Stimulated activated CD8-positive, alpha-beta memory T cell treated with anti-CD3 and anti-CD28 coated beads, Interleukin-2, amount 100 ng/mL, for 1 hour (primary cell): ENCODE measurements at places on chromosomes 7 and 10.

GRCh38 chr7:32131091-32131490, 60.9 kb upstream of the PDE1C start:
- no peak for DNase-seq

- DNase-seq, result no peak
Measured at GRCh38 chr7:5036446-5036845, 9.2 kb upstream of the RBAK start.

GRCh38 chr7:140051820-140052219, 10.9 kb downstream of the PARP12 start:
- no peak for DNase-seq

DNA sequence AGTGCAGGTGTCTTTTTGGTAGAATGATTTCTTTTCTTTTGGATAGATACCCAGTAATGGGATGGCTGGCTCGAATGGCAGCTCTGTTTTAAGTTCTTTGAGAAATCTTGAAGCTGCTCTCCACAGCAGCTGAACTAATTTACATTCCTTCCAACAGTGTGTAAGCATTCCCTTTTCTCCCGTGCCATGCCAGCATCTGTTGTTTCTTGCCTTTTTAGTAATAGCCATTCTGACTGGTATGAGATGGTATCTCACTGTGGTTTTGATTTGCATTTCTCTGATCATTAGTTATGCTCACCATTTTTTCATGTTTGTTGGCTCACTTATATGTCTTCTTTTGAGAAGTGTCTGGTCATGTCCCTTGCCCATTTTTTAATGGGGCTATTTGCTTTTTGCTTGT, 486.3 kb downstream of the GALNT17 start:
- DNase-seq, result no peak

DNA sequence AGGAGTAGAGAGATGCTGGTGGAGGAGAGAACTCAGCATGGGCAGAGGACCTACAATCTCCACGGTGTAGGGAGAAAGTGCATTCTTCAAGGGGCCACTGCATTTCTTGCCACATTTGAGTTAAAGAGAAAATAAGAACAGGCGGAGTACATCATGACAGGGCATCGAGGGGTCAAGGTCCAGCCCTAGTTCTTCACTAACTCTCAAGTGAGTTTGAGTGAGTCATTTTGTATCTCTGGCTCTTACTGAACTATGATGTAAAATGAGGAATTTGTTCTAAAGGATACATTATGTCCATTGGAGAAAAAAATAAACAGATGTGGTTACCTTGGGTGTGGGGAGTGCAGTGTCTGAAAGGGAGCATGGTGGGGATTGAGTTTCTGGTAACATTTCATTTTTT, 182.9 kb downstream of the XPNPEP1 start:
- no peak for DNase-seq

DNA sequence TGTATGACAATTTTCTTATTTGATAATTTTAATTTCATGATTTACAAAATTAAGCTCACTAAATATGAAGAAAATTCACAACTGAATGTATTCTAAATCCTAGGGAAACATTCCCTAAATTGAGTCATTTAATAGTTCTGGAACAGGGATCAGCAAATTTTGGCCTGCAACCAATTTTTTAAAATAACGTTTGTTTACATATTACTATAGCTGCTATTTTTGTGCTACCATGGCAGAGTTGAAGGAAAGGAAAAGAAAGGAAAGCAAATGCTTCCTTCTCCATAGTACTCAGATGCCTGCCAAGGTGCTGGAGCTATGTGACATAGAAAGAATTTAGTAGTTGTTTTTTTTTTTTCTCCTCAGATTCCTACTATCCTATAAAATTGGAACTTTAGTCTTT, 1307.7 kb upstream of the LRRTM3 start:
- no peak for DNase-seq

- DNase-seq, result no peak
Measured at GRCh38 chr7:33649476-33650441, 255.6 kb upstream of the BMPER start.

GRCh38 chr7:51233374-51233773, 83.2 kb downstream of the COBL start:
- DNase-seq, result no peak

DNA sequence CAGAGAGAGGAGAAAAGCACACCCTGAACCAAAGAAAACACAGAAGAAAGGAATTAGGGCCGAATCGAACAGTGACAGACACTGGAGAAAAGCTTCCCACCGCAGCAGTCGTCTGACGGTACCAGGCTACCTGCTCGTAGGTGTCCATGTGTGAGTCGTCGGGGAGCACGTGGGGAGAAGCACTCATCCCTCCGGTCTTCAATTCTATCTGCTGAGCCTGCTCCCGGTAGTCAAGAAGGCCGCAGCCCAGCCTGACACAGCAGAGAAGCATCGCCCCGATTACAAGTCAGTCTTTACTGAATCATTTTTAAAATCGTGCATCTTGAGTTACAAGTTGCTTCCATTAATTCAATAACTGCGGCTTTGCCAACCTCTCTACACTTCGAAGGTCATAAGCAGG, 24.5 kb downstream of the PITRM1 start:
- no peak for DNase-seq

- no peak for DNase-seq
Measured at GRCh38 chr7:69677881-69678493, 79.7 kb downstream of the AUTS2 start.

DNA sequence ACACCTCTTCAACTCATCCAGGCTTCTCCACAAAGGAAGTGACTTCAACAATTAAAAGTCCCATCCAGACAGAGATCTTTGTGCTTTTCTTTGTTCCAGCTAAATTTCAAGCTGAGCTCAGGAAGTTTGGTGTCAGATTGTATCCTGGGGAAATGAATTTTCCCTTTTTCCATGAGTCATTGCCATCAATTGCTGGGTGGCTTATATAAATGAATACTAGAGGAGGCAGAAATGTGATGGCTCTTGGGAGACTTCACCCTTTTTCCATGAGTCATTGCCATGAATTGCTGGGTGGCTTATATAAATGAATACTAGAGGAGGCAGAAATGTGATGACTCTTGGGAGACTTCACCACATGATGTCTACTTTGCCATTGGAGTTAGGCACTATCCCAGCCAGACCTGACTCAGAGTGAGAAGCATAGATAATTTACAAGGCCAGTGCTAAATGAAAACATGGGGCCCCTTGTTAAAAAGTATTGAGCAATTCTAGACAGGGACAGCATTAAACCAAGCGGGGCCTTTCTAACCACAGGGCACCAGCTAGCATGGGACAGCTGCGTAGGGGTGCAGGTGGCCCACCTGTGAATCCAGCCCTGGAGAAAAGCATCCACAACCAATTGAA, 339.2 kb upstream of the PODXL start:
- DNase-seq, result no peak

- DNase-seq, result no peak
Measured at GRCh38 chr10:125034675-125035074, 92.8 kb downstream of the ZRANB1 start.

DNA sequence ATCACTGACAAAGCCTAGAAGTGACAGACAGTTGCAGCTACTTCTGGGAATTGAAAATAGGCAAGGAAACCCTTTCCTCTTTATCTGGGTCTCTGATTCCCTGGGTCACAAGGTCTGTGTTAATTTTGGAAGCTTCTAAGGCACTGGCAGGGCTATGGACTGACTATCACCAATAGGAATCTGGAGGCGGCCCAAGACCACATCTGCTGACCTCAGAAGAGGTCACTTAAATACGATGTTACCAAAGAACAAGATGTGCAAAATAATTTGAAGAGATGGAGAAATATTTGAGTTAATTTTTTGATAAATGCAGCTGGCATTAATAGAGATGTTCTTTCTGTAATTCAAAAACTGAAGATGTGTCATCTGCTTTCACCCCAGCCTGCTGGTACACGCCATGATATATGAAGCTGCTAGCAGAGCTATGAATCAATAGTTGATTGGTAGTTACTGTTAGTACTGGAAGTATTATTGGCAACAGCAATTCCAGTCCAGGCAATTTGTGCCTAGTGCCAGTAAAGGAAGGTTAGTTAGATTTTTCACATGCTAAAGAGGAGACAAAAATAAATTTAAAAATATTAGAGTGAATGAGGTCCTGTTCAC, 5.5 kb upstream of the STEAP4 start:
- DNase-seq, result no peak

DNA sequence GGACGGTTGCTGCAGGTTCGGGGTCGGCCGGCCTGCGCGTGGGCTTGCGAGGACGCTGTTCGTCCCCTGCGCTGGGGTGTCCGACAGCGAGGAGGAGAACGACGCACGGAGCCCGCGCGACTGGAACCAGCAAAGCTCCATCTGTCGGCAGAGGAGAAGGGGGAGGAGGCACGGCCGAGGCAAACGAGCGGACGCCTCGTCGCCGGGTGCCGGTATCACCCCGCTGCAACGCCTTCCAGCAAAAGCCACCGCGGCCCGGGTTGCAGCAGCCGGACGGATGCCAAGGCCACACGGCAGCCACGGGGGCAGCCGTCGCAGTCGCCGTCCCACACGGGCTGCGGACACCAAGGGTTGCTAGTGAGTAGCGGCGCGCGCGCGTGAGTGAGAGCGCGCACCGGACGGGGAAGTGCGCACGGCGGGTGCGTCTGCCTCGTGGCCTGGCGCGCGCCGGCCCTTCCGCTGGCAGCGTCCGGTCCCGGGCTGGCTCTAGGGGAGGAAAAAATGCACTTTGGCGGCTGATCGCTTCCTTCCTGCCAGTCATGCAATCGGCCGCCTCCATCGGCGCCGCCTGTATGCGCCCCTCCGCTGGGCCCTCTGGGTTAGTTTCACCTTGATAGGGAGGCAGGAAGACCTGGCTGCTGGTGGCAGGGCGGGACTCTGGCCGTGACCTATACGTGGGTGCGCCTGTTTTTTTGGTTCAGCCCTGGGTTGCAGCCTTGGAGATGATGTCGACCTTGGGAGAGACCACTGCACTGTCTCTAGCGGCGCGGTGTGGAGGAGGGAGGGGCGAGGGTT, 434 bp downstream of the STAMBPL1 start:
- DNase-seq, result peak; percentile 38

DNA sequence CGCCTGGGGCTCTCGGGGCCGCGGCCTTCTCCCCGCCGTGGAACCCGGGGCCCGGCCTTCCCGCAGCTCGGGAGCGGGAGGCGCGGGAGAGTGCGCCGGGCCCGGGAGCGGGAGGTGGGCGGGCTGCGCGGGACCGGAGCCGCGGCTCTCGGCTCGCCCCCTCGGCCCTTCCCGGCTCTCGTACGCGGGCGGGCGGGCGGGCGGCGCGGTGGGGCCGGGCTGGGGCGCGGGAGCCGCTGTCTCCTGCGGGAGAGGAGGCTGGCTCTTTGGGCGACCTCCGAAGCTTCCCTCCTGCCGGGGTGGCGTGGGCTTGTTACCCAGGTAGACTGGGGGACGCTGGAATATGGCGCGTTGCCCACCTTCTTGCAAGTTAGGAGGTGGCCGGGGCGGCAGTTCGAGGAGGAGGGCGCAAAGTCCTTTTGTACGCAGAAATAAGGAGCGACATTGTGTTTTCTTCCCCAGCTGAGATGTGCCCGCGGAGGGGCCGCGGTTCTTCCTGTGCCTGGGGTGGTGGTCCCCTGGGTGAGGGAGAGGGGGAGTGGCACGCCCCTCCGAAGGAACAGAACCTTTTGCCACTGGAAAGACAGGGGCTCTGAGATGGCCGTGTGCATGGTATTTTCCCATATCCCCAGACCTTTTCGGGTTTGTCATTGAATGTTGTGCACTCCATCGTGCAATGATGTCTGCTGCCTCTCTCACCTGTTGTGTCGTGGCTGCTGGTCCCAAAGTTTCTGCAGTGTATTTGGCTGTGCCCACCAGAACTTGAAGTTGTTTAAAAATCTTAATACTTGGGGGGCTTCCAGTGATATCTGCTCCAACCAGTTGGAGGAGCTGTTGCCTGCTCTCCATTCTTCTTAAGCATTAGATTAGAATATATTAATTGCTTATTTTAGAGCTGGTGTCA, 844 bp downstream of the NRF1 start:
- DNase-seq, result no peak

DNA sequence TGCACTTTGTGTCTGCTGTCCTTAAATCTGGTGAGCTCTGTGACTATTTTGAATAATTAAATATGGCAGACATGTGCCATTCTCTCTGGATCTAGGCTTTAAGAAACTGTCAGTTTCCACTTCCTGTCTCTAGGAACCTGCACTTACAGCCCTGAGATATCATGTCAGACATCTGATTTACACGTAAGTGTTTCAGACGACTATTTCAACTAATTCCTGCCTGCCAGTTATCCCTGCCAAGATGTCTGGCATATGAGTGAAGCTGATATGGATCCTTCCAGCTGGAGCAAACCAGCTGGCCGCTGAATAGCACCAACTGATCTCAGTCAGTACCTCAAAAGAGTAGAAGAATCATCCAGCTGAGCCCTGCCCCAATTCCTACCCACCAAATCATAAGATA, 362.2 kb upstream of the SMIM30 start:
- no peak for DNase-seq

DNA sequence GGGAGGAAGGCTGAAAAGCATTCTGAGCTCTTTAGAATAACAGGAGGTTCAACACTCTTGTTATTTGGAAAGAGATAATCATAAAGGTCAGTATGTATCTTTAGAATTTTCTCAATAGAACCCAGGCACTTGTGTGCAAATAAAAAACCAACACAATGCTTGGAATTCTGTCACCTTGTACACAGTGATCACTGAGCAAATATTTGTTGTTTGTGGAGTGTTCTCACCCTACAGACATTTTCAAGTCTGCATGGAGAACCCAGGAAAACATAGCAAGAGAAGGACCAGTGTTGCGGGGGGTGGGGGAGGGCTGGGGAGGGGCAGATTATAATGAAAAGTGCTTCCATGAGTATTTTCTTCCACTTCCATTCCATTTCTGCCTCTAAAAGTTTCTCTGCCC, 87.4 kb downstream of the FAM107B start:
- no peak for DNase-seq

DNA sequence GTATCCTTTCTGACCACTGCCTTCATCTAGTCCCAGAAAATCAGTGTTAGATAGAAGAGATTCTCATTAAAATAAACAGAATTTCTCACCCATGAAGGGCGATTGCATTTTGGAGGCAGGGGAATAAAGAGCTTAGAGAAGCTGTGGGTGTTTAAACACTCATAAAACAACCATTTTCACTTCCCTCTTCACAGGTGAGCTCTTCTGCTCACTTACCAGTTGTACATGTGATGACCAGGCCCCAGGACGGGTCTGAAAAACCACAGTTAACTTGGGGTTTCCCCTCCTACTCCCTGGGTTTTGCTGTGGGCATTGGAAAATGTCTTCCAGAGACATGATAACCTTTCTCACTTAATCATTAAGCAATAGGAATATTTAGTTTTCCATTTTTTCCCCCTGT, 411.6 kb upstream of the DPP6 start:
- no peak for DNase-seq

GRCh38 chr10:37734971-37735370, 122.4 kb downstream of the ZNF248 start:
- no peak for DNase-seq

GRCh38 chr7:22549667-22550513, 49.9 kb upstream of the STEAP1B start:
- no peak for DNase-seq

DNA sequence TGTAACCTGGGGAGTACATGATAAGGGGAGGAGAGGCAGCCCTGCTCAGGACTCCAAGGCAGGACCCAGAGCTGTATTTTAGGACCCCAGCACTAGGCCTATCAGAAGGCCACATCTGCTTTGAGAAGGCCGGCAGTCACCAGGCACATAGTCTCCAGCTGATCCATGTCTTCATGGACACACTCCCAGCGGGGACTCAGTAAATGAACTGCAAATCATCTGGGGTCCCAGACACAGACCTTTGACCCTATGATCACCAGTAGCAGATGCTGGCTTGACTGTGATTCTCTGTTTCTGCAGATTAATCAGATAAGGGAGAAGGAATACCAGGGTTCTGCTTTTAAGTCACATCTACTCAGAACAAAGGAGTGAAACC, 341.4 kb upstream of the PODXL start:
- no peak for DNase-seq

GRCh38 chr7:50620433-50620832, 55.2 kb upstream of the DDC start:
- DNase-seq, result no peak
